SJCRH30 (cell line): ENCODE measurements at places on chromosomes 4 and X. TPM values are rescaled to one million over a fixed set of nuclear protein-coding genes. Genes with fewer than 3 reads are reported as not detected.
A peak's percentile ranks its signal among the peaks of the same experiment; 100 is the strongest.

DNA sequence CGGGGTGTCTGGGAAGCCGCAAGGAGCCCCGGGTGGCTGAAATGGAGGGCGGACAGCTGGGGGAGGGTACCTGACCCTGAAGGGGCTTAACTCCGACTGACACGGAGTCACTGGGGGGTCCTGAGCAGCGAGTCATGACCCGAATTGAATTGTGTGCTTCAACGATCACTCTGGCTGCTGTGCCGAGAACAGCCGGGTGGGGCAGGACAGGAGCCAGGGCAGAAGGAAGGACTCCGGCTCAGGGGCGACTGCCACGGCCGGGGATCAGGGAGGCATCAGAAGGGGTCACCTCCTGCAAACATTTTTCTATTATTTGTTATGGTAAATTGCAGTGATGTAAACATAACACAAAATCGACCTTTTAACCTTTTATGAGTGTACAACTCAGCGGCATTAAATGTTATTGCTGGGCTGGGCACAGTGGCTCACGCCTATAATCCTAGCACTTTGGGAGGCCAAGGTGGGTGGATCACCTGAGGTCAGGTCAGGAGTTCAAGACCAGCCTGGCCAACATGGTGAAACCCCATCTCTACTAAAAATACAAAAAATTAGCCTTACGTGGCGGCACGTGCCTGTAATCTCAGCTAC, 21.6 kb downstream of the ZFYVE28 start:
- DNase-seq, result no peak
- no peak overlapping the region for H3K27ac ChIP-seq
- H3K36me3 ChIP-seq, result no peaks in the 10 kb centered on the region
- no peak overlapping the region for H3K4me3 ChIP-seq

DNA sequence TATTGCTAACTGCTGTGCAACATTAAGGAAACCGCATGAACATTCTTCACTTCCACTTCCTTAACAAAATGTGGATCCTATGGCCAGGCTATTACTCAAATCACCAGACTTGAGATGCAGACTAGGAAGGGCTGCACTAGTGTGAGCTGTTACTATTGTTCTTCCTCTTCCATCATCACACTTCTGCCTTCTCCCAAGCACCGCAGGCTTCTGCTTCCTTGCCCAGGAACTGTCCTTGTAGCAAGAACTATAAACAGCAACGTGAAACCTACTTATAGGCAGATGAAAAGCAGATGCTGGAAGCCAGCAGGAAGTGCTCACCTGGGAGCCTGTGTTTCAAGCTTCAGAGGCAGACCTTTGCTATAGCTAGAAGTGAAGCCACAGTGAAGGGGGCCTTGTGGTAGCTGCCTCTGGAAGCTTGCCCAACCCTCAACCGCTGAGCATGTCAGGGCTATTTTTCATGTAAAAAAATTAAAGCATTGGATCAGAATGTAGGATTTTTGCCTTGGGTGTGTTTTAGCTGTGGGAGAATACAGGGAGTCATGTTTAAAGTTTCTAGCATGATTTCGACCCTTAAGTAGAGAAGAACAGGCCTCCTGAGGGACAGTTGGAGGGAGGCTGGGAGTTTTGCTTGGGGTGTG, 43.9 kb downstream of the CLNK start:
- no peak for DNase-seq
- no peaks in the 10 kb centered on the region for H3K27me3 ChIP-seq
- no peaks in the 10 kb centered on the region for H3K36me3 ChIP-seq
- no peak overlapping the region for H3K4me3 ChIP-seq

DNA sequence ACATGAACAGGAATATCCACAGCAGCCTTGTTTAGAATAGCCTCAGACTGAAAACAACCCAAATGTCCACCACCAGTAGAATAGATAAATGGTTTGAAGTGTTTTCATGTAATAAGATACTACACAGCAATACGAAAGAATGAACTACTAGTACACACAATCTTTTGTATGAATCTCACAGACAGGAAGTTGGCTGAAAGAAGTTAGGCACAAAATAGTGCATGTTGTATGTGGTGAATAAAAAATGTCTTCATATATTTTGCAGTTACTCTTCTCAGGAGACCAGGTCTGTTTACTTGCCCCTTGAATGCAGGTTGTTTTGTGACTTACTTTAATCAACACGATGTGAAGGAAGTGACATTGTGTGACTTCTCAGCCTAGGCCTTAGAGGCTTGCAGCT, 75.9 kb upstream of the LEF1 start:
- H3K4me1 ChIP-seq, result peaks cover 29% of the 10 kb centered on the region
- no peaks in the 10 kb centered on the region for H3K27me3 ChIP-seq
- H3K4me3 ChIP-seq, result no peak overlapping the region
- DNase-seq, result peak; percentile 12
- no peaks in the 10 kb centered on the region for H3K36me3 ChIP-seq

- H3K36me3 ChIP-seq, result no peaks in the 10 kb centered on the region; the same call in 1 of the 2 replicates
- DNase-seq, result no peak
- no peaks in the 10 kb centered on the region; the same call in 1 of the 2 replicates for H3K4me1 ChIP-seq
- H3K27ac ChIP-seq, result no peak overlapping the region
- no peak overlapping the region for H3K4me3 ChIP-seq
Observed at GRCh38 chr4:145843148-145843547, 95.5 kb downstream of the ZNF827 start.

GRCh38 chr4:139171876-139172691, 4.9 kb downstream of the ELF2 start:
- no peak for DNase-seq
- no peaks in the 10 kb centered on the region for H3K4me1 ChIP-seq
- no peak overlapping the region for H3K4me3 ChIP-seq
- no peaks in the 10 kb centered on the region for H3K36me3 ChIP-seq
- H3K27ac ChIP-seq, result no peak overlapping the region

- H3K36me3 ChIP-seq, result no peaks in the 10 kb centered on the region
- DNase-seq, result no peak
- no peaks in the 10 kb centered on the region for H3K4me1 ChIP-seq
- H3K4me3 ChIP-seq, result no peak overlapping the region
- H3K27ac ChIP-seq, result no peak overlapping the region
- no peaks in the 10 kb centered on the region for H3K27me3 ChIP-seq
Observed at GRCh38 chr4:172412851-172413580, 599.8 kb downstream of the GALNTL6 start.

DNA sequence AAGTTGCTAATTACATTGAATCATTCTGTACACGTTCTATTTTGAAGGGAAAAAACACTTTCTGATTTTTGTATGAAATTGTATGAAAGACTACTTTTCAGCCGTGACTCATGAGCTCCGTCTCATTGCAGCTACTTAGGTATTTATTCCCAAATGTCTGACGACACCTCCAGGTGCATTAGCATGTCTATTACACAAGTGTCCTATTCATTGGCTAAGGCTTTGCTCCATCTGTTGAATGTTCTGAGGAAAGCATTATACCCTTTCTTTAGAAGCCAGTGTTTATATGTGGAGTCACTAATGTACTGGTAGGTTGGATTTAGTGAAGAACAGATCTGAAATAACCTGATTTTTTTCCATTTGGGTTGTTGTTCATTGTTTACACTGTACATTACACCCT, 51.8 kb downstream of the MAP7D3 start:
- no peak overlapping the region for H3K27ac ChIP-seq
- no peak overlapping the region for H3K4me3 ChIP-seq
- no peak for DNase-seq
- no peaks in the 10 kb centered on the region for H3K36me3 ChIP-seq
- H3K27me3 ChIP-seq, result no peaks in the 10 kb centered on the region

- no peak overlapping the region for H3K4me3 ChIP-seq
- H3K4me1 ChIP-seq, result no peaks in the 10 kb centered on the region
- no peaks in the 10 kb centered on the region for H3K36me3 ChIP-seq
- DNase-seq, result no peak
Observed at GRCh38 chr4:38704622-38705154, 40.7 kb downstream of the KLF3 start.

GRCh38 chr4:65089666-65090065, 580.6 kb downstream of the EPHA5 start:
- no peaks in the 10 kb centered on the region for H3K27me3 ChIP-seq
- H3K4me3 ChIP-seq, result no peak overlapping the region
- H3K27ac ChIP-seq, result no peak overlapping the region
- H3K36me3 ChIP-seq, result no peaks in the 10 kb centered on the region
- DNase-seq, result peak; percentile 52

DNA sequence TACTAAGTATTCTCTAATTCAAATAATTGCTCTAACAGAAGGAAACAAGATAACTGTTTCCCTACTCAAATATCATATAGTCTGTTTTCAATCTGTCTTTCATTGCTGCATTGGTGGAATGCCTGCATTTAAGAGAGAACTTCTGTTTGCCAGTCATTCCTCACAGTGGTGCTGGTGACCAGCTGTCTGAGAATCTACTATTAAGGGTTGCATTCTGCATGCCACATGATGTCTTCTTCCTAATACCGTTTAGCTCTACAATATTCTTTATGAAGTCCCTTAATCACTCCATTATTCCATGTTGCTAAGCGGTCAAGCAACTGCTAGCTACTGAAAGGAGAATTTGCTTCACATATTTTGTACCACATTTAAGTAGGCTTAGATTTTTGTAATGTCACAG, 167.1 kb upstream of the CENPE start:
- H3K4me1 ChIP-seq, result no peaks in the 10 kb centered on the region
- no peak for DNase-seq
- no peak overlapping the region for H3K27ac ChIP-seq
- H3K36me3 ChIP-seq, result no peaks in the 10 kb centered on the region
- no peaks in the 10 kb centered on the region for H3K27me3 ChIP-seq

- H3K27me3 ChIP-seq, result no peaks in the 10 kb centered on the region
- H3K4me1 ChIP-seq, result no peaks in the 10 kb centered on the region
- no peak overlapping the region for H3K4me3 ChIP-seq
- no peaks in the 10 kb centered on the region for H3K36me3 ChIP-seq
Observed at GRCh38 chr4:27187786-27188185, 327.1 kb downstream of the STIM2 start.

The PPP4R3C gene
- total RNA-seq, result not detected in 2 replicates

The SASH3 gene
- 0.05 TPM in 1 of 2 replicates, not detected in the other for total RNA-seq

The DGAT2L6 gene
- total RNA-seq, result not detected in 2 replicates

The ATP1B4 gene
- total RNA-seq, result not detected in 2 replicates
